Activated CD8-positive, alpha-beta memory T cell treated with anti-CD3 and anti-CD28 coated beads, Interleukin-2, amount 50 U/mL, for 4 hours (primary cell): ENCODE measurements at places on chromosomes 3 and 15.

GRCh38 chr3:174243171-174243570 lies 616.0 kb upstream of the NAALADL2 start:
- no peak for DNase-seq

DNA sequence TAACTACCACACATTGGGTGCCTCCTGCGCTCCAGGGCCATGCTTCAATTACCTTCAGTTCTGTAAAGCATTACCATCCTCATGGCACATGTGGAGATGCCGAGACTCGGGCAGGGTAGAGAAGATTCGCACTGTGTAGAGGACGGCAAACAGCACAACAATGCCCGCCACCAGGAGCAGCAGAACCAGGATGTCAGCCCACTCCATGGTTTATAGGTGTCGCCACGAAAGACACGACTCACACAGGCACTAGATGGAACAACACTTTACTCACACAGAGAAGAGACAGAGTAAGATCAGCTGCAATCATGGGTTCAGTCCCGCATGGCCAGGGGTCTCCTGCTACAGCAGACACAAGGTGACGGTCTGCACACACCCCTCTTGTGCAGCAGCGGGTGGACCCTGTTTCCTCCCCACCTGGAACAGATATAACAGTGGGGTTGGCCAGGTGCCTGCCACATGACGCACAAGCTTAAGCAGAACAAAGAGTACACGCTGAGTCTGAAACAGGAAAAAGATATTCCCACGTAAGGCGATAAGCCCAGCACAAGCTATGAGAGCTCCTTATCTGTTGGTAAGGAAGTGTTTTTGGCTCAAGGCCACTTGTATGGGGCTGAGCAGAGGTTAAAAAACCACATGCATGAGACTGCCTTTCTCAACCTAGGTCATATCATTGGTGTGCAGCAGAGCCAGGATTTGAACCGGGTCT lies 2.5 kb upstream of the TBC1D21 start:
- DNase-seq, result no peak

GRCh38 chr15:68412218-68412617 lies 19.7 kb downstream of the ITGA11 start:
- DNase-seq, result no peak

- DNase-seq, result no peak
Measured at GRCh38 chr15:50544368-50544767, 2.1 kb downstream of the USP50 start.

DNA sequence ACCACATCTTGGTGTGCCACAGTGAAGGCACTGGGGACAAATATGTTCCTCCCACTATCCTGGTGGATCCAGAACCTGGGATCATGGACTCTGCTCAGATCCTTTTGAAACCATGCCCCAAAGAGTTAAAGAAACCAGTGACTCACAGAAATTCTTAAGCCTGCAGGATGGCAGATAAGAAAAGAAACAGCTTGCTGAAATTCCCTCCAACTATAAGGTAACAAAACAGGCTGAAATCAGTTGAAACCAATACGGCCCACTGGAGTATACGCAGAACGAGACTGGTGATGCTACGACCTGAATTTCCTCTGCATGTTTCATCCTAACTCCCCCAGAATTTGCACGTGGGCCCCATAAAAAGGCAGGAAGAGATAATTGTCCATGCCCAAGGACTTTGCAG lies 209.6 kb downstream of the TJP1 start:
- DNase-seq, result no peak

- no peak for DNase-seq
Measured at GRCh38 chr15:77546870-77547269, 85.8 kb downstream of the LINGO1 start.

GRCh38 chr3:72152551-72153476 lies 367.9 kb upstream of the PROK2 start:
- no peak for DNase-seq

DNA sequence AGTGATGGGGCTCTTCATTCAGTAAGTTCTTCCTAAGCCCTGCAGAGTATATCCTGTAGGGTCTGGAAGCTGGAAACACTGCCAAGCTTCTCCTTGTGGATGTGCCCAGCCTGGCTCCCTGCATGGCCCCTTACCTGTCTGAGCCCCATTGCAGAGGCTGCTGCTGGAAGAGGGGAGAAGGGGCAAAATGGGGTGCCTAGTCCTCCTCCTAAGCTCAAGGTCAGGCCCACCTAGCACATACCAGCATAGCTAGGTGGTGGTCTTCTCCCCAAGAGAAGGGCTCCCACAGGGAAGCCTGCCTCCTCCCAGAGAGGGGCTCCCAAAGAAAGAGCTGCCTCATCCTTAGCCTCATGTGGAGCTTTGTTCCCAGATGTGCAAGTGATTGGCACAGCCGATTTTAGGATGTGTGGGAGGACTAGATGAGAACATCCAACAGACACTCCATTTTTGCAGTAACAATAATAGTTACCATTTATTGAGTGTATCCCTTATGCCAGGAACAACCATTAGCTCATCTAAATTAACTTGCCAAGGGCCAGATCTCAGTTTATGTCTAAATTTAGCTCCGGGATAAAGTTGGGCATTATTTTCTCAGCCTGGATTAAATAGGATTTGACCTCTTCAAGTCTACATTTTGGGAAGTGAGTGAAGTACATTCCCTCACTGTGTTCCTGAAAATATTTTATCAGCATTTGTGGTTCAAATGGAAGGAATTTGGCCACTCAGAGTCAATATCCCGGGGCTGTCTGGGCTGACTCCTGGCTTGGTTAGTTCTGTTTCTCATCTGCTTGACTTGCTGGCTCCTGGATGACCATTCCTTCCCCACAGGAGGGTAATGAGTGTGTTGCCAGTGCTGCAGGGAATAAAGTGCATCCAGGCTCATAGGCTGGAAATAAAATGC lies 291.1 kb upstream of the ROPN1 start:
- DNase-seq, result no peak

DNA sequence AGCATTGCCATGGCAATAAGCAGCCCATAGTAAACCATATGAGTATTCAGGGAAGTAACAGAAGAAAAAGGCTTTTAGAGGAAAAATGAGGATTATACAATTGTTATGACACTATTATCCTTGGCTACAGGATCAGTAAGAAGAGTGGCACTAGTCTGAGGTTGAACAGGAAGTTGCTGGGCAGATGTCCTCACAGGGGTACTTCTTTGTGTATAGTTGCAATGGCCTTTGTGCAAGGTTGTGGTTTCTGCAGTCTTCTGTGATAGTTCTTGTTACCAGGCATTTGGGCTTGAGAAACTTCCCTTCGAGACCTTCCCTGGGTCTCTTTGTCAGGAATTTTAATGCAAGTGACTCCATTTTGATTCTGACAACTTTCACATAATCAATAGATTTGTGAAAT lies 100.6 kb upstream of the ATP11B start:
- no peak for DNase-seq

- DNase-seq, result no peak
Measured at GRCh38 chr15:82393671-82394070, 35.9 kb upstream of the GOLGA6L9 start.

- no peak for DNase-seq
Measured at GRCh38 chr3:178618197-178618596, 82.0 kb downstream of the KCNMB2 start.

DNA sequence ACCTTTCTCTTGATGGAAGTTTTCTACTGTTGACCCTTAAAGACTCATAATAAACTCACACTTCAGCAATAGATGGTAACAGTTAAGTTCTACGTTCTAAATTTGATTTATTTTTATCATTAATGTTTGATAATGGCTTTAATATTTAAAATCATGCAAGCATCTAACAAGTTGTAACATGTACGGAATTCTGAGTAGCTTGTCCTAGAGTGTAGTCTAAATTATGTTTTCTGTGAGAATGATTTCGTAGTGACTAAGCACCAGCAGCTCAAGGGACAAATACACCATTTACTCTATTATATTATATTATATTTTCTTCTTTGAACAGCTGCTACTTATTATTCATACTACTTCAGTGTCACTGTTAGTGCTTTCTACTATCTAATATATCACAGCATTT lies 345.6 kb downstream of the NLGN1 start:
- no peak for DNase-seq

DNA sequence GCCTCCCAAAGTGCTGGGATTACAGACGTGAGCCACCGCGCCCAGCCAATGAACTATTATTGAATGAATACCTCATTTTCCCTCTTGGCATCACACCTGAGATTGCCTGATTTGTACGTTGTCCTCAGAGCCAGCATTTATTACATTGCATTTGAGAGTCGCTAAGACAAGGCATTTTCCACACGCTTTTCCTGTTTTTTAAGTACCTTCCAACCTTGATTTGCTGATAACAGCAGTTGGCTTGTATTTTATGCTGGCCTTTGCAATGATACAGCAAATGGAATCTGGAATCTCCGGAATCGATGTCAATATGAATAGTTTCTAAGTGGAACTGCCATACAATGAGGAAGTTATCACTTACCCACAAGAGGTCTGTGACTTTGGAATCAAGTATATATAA lies 15.7 kb upstream of the CNBP start:
- no peak for DNase-seq

GRCh38 chr15:73437543-73438109 lies 5.3 kb upstream of the REC114 start:
- DNase-seq, result no peak

DNA sequence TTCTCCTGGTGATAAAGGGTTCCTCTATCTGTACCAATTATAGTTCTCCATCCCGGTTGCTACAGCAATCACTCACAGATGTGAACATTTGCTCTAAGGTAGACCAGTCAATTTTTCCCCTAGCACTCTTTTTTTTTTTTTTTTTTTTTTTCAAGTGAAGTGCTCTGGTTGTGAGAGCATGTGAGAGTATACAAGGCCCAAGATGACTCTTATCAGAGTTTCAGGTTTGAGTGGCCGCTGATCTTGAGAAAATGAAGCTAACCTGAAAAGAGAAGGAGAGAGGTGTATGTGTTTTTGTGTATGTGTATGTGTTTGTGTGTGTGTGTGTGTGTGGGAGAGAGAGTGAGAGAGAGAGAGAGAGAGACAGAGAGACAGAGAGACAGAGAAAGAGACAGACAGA lies 44.4 kb upstream of the OTOL1 start:
- no peak for DNase-seq

GRCh38 chr15:65902373-65902772 lies 33.1 kb downstream of the RAB11A start:
- no peak for DNase-seq

DNA sequence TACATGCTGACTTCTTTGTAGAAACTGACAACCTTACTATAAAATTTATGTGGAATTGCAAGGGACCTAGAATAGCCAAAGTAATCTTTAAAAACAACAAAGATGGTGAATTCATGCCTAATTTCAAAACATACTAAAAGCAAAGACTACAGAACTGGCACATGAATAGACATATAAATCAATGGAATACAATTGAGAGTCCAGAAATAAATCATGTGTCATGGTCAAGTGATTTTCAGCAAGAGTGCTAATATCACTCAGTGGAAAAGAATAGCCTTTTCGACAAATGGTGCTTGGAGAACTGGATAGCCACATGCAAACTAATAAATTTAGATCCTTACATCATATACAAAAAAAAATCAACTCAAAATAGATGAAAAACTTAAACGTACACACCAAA lies 8.7 kb downstream of the IMPG2 start:
- no peak for DNase-seq

DNA sequence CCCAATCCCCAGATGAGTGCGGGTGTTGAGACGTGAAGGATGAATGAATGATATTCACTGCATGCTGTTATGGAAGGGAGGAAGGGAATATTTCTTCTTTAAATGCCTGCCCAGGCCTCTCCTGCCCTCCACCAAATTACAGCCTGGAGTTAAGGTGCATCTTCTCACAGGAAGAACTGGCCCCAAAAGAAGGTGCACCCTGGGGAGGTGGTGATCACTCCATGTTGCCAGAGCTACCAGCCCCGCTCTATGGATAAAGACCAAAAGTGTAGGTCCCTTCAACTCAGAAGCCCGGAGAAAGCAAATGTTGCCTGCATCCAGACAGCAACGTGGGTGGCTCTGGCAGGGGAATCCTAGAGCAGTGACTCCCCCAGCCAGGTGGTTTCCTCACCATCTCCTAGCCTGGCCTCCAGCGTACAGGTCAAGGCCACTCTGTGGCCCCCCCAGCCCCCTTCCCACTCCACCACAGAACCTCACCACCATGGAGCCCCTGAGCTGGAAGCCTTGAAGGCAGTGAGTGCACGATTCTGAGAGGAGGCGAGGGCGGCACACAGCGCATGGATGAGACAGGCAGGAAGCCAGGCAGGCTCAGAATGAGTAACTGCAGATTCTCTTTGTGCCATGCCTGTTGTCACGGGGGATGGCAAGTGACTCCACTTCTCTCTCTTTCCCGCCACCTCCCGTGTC lies 3.5 kb upstream of the VIPR1 start:
- no peak for DNase-seq

DNA sequence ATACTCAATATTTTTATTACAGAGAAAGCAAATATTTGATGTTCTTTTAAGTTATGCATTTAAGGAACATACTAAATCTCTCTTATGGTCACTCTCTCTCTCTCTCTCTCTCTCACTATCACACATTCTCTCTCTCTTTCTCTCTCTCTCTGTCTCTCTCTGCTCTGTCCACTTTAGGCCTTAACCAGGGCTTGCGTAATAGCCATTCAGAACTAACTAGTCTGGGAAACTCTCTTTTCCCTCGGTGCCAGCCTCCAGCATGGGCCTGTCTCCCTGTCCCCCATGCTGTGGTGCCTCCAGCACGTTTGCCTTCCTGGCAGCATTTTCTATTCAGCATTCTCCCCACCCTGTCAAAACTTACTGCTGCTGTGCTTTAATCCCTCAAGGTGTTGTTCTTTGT lies 389.7 kb downstream of the ROBO1 start:
- no peak for DNase-seq

DNA sequence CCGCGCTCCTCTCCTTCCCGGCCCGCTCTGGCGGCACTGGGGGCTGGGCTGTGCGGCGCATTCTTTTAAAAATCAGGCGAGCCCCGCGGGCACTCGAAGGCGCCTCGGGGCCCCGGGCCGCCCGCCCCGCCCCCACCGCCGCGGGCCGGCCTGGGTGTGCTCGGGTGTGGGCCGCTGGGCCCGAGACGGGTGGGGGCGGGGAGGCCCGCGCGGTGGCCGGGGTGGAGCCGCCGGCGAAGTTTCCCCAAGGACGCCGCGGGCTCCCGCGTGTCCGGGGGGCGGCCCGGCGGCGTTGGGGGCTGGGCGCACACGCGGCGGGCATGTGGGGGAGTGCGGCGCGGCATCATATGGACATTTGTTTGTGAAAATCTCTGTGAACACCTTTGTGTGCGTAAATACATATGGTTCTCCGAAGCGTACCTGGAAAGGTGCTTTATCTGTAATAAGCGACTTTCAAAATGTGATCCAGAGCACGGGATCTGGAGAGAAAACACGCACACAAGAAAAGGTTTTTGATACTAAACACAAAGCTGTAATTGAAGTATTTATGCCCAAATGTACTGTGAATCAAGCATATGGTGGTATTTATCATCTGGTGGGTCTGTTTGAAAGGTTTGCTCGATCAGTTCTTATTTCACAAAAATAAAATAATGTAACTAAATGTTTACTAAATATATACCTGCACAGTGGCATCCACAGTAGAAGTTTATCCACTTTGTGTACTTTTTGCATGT lies 612 bp upstream of the TBL1XR1 start:
- DNase-seq, result no peak
